ENCODE measurements at places on chromosomes 4 and X. TPM values are rescaled to one million over a fixed set of nuclear protein-coding genes. Genes with fewer than 3 reads are reported as not detected.

- no peak for DNase-seq
Observed at GRCh38 chrX:8815460-8816065, 14.4 kb upstream of the FAM9A start.

DNA sequence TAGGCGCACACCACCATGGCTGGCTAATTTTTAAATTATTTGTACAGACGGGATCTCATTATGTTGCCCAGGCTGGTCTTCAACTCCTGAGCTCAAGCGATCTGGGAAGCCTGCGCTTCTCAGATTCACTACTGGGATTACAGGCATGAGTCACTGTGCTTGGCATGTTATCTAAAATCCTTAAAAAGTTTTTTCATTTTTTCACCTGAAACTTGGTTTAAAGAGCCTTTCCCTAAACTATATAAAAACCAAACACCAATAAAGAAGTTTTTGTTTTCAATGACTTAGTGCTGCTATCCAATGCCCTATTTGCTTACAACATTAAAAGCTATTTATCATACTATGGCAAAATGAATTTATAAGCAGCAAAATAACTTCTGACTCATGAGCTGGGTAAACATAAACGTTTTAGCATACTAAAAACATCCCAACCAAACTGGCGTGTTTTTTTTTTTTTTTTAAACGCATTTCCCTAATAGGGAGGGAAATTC lies 127.8 kb downstream of the UBE2K start:
- no peak for DNase-seq

GRCh38 chrX:119482041-119482440 lies 13.8 kb downstream of the SLC25A5 start:
- no peak for DNase-seq

DNA sequence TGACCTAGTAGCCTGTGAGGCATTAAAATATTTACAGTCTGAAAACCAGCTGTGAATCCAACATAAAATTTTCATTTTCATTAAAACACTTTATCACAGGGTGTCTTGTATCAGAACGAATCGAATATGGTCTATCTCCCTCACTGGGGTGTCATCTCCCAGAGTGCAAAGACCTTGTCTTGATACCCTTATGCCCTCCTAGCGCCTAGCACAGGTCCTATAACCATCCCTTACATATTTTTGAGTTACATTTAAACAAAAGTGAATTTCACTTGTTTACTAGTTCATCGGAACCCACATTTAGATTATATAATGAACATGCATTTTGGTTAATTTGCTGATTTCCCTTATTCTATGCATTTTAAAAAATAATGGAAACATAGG lies 14.0 kb downstream of the DIPK2B start:
- DNase-seq, result no peak

DNA sequence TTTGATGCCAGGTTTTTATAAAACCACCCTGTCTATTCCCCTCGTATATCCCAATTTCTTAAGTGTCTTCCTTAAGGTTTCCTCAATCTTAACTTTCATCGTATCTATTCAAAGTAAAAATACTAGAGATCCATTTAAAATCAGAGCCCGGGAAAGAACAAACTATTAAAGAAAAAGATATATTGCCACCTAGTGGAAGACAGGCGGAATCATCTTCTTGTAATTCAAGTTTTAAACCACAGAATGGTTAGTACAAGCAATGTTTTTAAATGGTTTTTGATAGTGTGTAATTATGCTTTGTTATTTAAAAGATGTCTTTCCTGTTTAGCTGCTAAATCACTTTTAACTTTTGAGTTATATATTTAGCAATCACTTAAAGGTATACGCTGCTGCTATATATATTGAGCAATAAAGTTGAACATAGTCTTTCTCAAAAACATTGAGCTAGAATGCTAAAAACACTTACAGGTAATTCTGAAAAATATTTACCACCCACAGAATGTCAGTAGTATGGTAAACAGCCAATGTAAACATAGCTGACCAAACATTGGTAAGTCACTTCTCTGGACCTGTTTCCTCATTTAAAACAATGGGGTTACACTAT lies 18.2 kb downstream of the PRDM8 start:
- no peak for DNase-seq

The FRMD7 gene
- total RNA-seq, result not detected

All from transverse colon (tissue), 4 donors.